Testis (tissue), 5 donors: ENCODE measurements at places on chromosomes 6 and 20. TPM values are rescaled to one million over a fixed set of nuclear protein-coding genes. Genes with fewer than 3 reads are reported as not detected.

DNA sequence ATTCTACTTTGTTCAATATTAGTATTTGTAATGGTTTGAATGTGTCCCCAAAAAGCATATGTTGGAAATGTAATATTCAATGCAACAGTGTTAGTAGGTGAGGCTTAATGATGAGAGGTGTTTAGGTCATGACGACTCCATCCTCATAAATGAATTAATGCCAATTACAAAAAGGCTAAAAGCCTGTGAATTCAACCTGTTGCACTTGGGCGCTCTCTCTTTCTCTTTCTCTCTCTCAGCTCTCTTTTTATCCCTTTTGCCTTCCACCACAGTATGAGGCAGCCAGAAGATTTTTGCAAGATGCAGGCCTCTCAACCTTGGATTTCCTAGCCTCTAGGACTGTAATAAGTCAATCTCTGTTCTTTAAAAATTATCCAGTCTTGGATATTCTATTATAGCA, 34.6 kb downstream of the PSMB9 start:
- DNase-seq, result no peak

GRCh38 chr6:43264599-43265145, 21.4 kb downstream of the TTBK1 start:
- DNase-seq, result no peak

GRCh38 chr20:50335866-50336265, 145.2 kb downstream of the CEBPB start:
- no peak for DNase-seq

GRCh38 chr6:155077784-155078183, 82.7 kb downstream of the TIAM2 start:
- DNase-seq, result no peak

DNA sequence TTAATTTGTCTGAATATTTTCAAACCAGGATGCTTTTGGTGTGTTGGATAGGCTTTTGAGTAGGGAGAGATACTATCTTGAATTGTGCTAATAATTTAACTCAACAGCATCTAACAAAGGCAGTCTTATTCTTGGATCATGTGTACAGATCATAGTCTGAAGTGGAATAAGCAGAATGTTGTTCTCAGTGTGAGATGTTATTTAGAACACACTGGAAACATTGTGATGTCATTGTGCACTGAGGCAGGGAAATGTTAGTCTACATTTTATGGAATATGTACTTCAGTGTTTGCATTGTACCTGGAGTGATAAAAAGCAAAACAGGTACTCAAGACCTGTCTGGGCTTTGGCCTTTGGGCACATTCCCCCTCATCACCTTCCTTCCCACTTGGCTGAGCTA, 35.0 kb downstream of the RNF144B start:
- no peak for DNase-seq

- no peak for DNase-seq
Observed at GRCh38 chr6:119575721-119576120, 226.2 kb upstream of the MAN1A1 start.

GRCh38 chr6:54598787-54599313, 247.7 kb upstream of the FAM83B start:
- DNase-seq, result no peak

- no peak for DNase-seq
Observed at GRCh38 chr20:24796236-24796635, 152.8 kb upstream of the CST7 start.

DNA sequence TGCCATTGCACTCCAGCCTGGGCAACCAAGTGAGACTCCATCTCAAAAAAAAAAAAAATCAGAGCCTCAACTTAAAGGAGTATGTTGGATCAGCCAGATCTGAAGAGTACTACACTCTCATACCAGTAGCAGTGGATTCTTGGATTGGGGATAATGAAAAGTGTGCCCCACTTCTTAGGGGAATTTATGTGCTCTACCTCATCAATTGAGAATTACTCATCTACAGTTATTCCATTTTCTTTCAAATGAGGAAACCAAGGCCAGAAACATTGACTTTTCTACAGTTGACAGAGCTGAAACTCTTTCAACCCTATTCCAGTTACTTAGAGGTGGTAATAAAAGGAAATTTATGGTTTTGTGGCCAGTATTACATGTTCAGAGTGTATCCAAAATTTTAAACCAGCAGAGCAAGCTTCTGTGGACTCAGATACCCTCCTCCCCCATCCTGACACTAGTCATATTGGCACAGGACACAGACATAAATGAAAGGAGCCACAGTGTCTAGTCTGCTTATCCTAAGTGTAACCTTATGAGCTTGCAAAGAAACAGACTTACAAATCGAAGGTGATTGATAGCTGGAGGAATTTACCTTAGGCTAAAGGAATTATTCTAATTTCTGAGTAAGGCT, 51.2 kb downstream of the ORC3 start:
- no peak for DNase-seq

- DNase-seq, result no peak
Observed at GRCh38 chr6:21395121-21395520, 198.4 kb upstream of the SOX4 start.

- no peak for DNase-seq
Observed at GRCh38 chr6:79981652-79982051, 22.8 kb upstream of the TTK start.

WFDC10B gene
- polyA plus RNA-seq, result 4.3 TPM

HLA-DOB gene
- polyA plus RNA-seq, result 2.3 TPM

CDH4 gene
- 1.4 TPM for polyA plus RNA-seq

GFRAL gene
- not detected for polyA plus RNA-seq

HNF4A gene
- 2.5 TPM for polyA plus RNA-seq
